ACHN (cell line): ENCODE measurements at places on chromosomes 2 and 18.

DNA sequence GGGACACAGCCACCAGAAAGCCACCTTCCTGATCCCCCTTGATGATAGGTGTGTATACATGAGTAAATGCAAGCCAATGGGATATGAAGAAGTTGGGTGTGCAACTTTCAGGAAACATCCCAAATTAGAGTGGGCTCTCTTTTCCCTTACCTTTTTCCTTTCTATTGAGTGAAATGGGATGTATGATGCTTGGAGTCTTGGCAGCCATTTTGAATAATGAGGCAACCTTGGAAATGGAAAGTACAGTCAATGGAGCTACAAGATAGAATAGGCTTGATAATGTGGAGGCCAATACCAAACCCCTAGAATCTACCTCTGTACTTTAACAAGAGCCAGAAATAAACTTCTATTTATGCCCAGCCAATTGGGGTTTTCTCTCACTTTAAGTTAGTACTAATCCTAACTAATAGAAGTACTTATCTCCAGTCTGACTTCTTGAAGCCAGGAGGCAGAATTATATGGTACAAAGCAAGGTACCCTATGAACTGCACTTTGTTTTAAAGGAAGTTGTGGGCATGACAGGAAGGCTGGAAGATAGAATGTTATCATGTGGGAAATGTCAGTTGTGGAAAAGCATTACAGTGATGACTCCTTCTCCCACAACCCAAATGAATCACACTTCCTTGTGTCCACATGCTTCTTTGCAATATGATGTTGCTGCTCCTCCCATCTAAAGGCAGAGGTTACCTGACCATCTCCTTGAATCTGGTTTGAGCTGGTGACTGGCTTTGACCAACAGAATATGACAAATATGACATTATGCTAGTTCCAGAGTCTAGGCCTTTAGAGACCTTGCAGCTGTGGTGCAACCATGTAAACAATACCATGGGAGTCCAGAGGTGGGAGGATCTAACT, 12.9 kb upstream of the NABP1 start:
- no peak for DNase-seq

GRCh38 chr2:121345887-121346286, 60.9 kb upstream of the TFCP2L1 start:
- DNase-seq: no peak

DNA sequence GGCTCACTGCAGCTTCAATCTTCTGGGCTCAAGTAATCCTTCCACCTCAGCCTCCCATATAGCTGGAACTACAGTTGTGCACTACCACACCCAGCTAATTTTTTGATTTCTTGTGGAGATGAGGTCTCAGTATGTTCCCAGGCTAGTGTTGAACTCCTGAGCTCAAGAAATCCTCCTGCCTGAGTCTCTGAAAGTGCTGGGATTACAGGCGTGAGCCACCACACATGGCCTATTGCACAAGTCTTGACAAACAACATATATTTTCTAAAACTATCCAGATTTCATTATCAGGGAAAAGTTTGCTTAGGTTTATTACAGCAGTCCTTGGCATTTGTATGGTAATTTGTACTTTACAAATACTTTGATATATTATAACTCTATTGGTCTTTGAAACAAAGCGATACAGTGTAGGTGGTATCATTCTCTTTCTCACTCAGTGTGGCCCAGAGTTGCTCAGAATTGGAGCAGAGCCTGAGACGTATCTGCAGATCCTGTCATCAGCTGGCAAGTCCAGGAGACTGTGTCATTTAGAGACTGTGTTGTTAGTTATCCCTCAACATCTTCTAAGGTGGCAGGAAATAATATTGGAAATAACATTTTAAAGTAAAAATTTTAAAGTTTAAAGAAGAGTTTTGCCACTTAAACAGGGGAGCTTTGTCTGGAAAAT, 41.4 kb downstream of the PDK1 start:
- no peak for DNase-seq

DNA sequence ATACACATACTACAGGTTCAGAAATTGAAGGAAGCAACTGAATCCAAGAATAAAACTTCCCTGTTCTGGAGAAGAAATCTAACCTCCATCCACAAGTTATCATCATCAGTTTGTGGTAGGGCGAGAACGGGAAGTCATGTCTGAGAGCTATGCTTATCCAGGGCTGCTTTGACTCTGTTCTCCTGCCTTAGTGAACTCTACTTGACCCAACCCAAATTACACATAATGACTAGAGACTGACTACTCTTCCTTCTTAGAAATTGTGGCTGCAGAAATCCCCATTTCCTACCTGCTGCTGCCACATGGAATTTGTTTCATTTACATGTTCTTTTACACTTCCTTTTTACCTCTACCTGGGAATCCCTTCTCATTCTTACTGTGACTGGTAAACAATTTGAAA, 1102.6 kb upstream of the PIK3C3 start:
- DNase-seq: no peak

GRCh38 chr18:7955175-7955574, 388.1 kb downstream of the PTPRM start:
- no peak for DNase-seq

- DNase-seq: no peak
Observed at GRCh38 chr18:45127405-45127804, 446.7 kb downstream of the SETBP1 start.

DNA sequence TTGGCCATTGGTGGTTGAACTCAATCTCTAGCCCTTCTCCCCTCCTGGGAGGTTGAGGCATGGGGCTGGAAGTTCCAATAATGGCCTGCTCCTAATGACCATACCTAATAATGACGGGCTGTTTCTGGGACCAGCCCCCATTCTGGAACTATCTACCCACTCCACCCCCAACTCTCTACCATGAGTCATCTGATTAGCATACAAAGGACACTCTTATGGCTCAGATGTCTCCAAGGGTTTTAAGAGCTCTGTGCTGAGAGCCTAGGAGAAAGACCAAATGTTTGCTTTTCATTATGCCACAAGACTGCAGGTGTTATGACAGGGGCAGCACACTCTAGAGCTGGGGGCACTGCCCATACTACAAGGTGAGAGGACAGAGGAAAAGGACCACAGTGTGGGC, 137.0 kb upstream of the NCKAP5 start:
- no peak for DNase-seq

- no peak for DNase-seq
Observed at GRCh38 chr2:28325173-28325566, 67.5 kb upstream of the FOSL2 start.

GRCh38 chr2:160417745-160418397, 75.7 kb downstream of the RBMS1 start:
- no peak for DNase-seq

- no peak for DNase-seq
Observed at GRCh38 chr18:28855989-28856388, 679.1 kb upstream of the CDH2 start.

DNA sequence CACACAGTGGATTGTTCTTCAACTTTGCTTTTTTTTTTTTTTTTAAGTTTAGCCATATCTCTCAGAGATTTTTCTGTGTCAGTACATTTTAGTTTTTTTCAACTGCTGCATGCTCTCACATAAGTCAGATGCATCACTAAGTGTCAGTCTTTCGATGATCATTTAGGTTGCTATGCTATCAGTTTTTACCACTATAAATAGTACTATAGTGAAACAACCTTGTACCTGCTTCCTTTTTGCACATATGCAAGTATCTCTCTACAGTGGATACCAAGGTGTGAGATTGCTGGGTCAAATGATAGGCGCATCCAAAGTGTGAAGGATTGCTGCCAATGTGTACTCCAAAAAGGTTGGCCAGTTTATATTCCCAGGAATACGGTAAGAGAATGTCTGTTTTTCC, 33.5 kb upstream of the MAP4K3 start:
- no peak for DNase-seq

- DNase-seq: no peak
Observed at GRCh38 chr2:226772389-226773179, 27.0 kb downstream of the IRS1 start.

DNA sequence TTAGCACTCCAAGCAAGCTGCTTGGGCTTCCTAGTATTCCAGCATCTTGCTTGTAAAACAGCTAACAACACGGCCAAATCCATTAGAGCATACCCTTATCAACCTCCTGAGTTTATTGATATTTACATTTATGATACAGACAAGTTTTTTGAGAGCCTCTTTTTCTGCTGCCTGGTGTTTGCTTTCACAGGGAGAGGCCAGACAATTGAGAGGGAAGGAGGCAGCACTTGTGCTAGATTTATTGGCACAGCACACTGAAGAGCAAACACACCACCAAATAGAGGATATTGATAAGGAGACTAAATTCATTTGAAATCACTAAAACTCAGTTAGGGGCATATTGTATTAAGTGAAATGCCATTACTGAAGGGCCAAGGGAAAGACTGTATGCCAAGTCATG, 1142.3 kb upstream of the FANCL start:
- no peak for DNase-seq

- no peak for DNase-seq
Observed at GRCh38 chr18:39318008-39318407, 1752.4 kb upstream of the CELF4 start.

GRCh38 chr2:23404426-23404825, 19.4 kb downstream of the KLHL29 start:
- peak; percentile 50 for DNase-seq

GRCh38 chr18:47174545-47175116, 1.5 kb downstream of the IER3IP1 start:
- peak; percentile 13 for DNase-seq

DNA sequence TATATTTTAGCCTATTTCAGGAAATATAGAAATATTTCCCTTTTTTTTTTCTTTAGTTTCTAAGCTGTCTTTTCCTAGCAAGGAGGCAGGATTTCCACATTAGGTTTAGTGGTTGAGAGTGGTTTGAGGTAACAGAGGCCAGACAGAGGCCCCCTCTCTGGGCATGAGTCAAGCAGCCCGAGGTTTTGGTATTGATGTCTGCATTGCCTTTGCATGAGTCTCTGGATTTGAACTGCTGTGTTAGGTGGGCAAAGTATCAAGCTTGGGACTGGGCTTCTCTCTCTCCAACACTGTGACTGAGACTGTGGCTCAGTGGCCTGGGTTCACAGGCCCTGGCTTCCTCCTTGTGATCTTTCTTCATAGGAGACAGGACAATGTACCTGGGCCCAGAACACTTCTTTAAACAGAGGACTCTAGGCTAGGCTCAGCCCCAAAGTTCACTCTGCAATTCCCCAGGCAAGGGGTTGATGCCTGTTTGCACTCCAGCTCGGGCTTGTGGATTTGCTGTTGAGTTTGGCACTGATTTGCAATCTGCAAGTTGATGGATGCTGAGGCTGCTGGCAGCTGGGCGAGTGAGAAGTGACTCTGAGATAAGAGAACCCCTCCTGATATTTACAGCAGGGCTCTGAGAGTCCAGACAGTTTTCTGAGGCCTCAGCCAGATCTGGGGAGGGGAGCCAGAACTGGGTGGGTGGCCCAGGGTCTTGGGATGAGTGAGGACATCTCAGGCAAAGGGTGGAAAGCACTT, 271.2 kb downstream of the EN1 start:
- no peak for DNase-seq

DNA sequence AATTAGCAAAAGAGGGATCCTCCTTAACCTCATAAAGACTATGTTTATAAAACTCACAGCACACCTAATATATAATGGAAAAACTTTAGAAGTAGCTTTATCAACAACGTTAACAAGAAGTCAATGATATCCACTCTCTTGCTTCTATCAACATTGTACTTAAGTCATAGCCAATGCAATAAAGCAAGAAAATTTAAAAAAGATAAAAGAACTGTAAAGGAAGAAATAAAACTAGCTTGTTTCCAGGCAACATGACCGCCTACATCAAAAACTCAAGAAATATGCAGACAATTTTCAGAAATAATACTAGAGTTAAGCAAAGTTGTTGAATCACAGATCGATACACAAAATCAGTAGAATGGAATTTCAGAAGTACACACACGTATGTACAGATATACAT, 375.5 kb upstream of the SPRED2 start:
- DNase-seq: no peak

- no peak for DNase-seq
Observed at GRCh38 chr2:42754776-42755140, 9.2 kb downstream of the OXER1 start.

- no peak for DNase-seq
Observed at GRCh38 chr2:219280651-219281050, 1.5 kb downstream of the DNAJB2 start.

GRCh38 chr2:11674983-11675382, 5.0 kb upstream of the NTSR2 start:
- DNase-seq: no peak

- no peak for DNase-seq
Observed at GRCh38 chr2:4258563-4258962, 555.2 kb downstream of the DCDC2C start.

GRCh38 chr2:200604571-200605255, 18.9 kb downstream of the AOX1 start:
- DNase-seq: no peak

DNA sequence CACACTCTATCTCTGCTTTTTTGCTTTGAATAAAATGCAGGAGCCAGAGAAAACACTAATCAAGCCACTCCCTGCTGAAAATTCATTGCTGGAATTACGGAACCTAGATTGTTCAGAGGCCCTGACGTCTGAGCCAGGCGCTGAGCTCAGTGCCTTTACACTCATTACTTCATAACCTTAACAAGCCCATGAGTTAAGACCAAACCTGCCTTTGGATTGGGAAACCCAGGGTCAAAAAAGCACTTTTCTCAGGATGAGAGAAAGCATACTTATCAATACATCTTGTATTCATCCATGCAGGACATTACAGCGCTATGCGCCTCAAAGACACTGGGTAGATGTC, 762 bp downstream of the INO80C start:
- no peak for DNase-seq

DNA sequence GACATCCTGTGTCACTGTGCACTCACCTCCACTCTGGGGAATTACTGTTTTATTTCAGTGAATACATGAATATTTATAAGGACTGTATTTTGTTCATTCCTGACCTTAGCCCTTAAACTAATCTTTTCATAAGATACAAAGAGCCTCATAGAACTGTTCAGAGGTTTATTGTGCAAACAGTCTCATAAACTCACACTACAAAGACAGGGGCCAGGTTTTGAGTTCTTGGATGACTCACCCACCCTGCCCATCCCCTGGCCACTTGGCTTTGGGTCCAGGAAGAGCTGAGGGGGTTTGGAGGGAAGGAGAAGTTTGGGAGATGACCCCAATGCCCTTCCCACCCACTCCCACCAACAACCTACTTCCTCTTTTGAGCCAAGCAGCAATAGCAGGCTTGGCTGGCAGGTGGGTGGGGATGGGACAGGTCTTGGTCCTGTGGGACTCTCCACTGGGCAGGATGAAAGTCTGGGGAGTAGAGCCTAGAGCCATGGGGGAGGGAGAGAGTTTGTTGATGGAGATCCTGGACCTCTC, 43.1 kb upstream of the IL1R2 start:
- DNase-seq: no peak

GRCh38 chr2:198008230-198008629, 203.8 kb downstream of the PLCL1 start:
- DNase-seq: no peak

GRCh38 chr2:75698918-75699317, 11.8 kb downstream of the GCFC2 start:
- DNase-seq: no peak

GRCh38 chr18:11891737-11892136, 16.4 kb downstream of the MPPE1 start:
- no peak for DNase-seq

DNA sequence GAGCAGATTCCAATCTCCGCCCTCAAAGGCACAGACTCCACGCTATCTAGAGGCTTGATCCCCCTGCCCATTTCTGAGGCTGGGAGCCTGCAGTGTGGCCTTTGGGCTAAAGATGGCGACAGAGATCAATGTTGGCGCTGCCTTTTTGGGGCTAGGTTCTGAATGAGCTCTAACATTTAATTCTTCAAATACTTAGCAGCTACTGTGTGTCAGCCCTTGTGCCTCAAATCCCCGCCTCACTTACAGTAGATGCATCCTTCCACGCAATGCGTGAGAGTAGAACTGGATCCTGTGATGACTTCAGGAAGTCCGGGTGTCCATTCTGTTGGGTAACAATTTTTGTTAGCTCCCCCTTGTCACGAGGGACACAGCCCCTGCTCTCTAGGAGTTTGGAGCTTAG, 12.4 kb downstream of the IL1F10 start:
- DNase-seq: peak; percentile 44
